ENCODE measurements at places on chromosomes 7 and 10.
A peak's percentile ranks its signal among the peaks of the same experiment; 100 is the strongest.

GRCh38 chr10:17025444-17026295 lies 103.9 kb downstream of the CUBN start:
- DNase-seq, result peak; percentile 23

GRCh38 chr10:43983856-43984271 lies 335.2 kb upstream of the ZNF32 start:
- no peak for DNase-seq

DNA sequence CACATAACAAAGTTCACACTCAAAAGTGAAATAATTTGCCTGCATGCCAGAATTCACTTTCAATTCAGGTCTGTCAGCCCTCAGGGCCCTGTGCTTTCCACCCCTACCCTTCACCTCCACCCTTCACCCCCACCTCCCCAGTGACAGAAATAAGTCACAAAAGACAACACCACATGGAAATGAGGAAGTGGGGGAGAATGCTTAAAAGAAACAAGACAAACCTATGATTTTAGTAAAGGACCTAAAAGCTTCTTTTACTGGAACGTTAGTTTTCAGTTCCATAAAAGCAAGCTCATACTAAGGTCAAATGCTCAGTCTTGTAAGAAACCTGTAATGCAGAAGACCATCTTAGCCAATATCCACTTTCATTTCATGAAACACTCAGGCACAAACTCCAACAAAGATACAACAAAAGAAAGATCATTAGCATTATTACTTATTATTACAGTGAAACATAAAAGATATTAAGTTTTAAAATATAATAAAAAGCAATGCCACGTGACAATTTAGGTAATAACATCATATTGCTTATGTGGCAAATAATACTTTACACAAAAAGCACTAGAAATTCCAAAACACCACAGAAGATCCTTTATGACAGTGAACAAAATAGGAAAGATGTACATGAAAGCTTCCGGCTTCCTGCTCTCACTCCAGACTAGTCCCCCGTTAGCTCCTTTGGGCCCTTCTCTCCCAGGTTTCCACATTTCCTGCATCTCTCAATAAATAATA lies 112.1 kb downstream of the LMBR1 start:
- DNase-seq, result no peak

DNA sequence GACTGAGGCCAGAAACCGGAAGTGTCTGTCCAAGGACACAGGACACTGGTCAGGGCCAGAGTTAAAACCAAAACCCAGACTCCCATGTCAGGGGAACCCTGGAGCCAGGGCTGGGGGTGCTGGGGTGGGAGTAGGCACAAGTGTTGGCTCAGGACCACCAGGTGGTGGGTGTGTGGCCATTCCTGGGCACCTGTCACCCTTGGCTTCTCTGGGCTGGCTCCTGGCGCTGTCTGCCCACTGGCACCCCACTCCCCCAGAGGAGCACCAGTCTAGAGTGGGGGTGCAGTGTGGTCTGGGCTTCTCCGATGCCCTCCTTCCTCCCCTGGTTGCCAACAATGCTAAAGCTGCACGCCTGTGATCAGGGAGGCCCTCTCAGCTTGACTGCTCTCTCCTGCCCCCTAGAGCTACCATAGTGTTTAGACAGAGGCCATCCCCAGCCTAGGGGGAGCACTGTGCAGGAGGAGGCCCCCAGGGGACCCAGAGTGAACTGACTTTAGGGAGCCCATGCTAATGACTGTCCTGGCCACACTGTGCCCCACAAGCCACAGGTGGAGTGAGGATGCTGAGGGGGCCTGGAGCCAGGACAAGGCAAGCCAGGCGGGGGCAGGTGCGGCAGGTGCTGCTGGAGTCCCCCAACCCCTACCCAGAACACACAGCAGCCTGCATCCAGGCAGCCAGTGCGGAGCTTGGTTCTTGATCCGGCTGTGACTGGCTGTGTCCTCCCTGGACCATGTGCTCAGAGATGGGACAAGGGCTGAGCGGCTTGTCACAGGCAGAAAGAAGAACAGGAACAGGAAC lies 11.0 kb downstream of the RASGEF1A start:
- DNase-seq, result no peak

DNA sequence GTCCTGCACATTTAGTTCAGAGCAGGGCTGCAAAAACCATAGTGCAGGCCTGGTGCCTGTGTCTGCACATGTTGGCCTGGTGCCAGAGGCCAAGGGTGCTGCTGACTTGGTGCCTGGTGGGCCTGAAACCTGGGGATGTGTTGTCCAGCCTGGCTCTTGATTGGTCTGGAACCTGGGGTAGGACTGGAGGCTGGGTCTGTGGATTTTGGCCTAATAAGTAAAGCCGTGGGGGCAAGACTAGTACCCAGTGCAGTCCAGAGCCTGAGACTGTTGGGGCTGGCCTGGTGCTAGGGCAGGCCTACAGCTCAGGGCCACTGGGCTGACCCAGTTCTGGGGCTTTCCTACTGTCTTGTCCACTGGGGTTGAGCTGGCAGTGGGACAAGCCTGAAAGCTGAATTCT lies 817.9 kb downstream of the DNAJB9 start:
- DNase-seq, result no peak

DNA sequence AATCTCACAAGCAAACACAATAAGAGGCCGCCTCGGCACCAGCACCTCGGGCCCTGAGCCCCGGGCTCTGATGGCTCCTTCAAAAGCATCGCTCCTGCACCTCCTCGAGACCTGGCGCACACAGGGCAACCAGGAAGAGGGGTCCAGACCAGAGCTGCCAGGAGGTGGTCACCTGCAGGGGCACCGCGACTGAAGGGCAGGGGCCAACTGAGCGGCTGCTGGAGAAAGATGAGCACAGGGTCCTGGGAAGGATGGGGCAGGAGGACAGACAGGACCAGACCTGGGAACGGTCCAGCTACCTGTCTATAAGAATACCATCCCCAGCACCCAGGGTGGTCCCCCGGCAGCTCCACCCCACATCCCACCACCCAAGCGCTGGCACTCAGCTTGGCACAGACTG lies 20.8 kb downstream of the MAD1L1 start:
- DNase-seq, result no peak

GRCh38 chr7:33979807-33980355 lies 74.5 kb downstream of the BMPER start:
- no peak for DNase-seq

DNA sequence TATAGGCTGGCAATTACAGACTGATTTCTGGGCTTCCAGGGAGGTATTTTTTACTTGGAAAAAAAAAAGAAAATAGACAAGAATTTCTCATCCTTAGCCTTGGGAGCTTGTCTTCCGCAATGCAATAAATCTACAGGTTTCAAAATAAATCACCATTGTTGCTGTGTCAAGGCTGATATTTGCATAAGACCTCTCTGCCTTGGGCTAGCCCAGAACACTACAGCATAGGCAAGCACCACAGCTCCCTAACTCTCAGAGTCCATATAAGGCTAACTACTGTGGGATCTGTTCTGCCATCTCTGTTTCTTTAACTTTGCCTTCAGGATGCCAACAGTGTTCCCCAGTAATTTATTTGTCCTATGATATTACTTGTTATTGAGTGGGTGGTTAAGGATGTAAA lies 64.4 kb downstream of the ZWINT start:
- DNase-seq, result no peak

GRCh38 chr10:133058331-133059092 lies 29.2 kb upstream of the ADGRA1 start:
- DNase-seq, result no peak

DNA sequence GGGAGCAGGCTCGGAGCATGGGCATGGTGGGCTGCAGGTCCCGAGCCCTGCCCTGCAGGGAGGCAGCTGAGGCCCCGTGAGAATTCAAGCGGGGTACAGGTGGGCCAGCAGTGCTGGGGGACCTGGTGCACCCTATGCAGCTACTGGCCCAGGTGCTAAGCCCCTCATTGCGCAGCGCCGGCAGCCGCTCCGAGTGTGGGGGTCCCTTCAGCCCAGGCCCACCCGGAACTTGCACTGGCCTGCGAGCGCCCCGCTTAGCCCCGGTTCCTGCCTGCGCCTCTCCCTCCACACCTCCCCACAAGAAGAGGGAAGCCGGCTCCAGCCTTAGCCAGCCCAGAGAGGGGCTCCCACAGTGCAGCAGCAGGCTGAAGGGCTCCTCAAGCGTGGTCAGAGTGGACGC lies 250.7 kb downstream of the CRPPA start:
- no peak for DNase-seq

- no peak for DNase-seq
Measured at GRCh38 chr7:74441801-74442200, 11.9 kb upstream of the GTF2IRD1 start.

DNA sequence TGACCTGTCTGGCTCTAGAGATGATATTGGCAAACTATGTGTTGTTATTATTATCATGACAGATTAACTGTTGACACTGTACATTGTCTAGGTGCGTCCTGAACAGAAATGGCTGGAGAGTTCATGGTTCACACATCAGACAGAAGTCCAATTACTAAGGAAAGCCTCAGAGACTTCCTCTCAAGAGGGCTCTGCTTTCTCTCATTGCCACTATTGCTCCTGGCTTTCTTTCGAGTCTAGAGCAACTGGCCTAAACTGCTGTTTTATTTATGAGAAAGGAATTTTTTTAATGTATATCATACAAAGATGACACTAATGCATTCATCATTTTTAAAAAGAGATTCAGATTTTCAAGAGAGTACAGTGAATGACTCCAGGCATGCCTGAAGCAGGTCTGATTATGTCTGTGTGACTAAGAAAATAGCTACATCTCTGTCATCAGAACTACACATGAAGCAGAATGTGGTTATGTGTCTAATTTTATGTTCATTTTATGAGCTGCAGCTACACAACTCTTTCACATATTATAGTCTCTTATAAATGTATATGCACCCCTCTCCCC lies 30.4 kb downstream of the NRCAM start:
- DNase-seq, result no peak

- no peak for DNase-seq
Measured at GRCh38 chr10:5479481-5480161, 19.7 kb downstream of the CALML5 start.

GRCh38 chr7:156759579-156760202 lies 119.1 kb downstream of the RNF32 start:
- DNase-seq, result no peak

GRCh38 chr7:64867863-64868440 lies 35.1 kb upstream of the ZNF273 start:
- no peak for DNase-seq

GRCh38 chr7:86785641-86786040 lies 141.9 kb downstream of the GRM3 start:
- no peak for DNase-seq

GRCh38 chr7:143245123-143245522 lies 18.1 kb upstream of the GSTK1 start:
- no peak for DNase-seq

DNA sequence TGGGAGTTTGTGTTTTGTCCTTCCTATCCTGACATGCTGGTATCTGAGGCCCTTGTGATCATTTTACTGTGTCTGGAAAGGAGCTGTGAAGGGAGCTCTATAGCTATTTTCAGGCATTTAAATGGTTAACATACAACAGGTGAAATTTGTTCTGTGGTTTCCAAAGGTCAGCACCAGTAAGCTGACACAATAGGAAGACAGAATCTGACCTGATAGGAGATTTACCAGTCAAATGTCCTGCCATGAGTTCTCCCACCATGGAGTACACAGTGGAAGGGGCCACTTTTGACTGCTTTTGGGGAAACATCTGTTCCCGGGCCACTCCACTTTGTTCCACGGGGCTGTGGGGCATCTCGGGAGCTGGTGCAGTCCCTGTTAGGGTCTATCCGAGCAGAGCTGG lies 17.6 kb downstream of the FKBP6 start:
- DNase-seq, result no peak

DNA sequence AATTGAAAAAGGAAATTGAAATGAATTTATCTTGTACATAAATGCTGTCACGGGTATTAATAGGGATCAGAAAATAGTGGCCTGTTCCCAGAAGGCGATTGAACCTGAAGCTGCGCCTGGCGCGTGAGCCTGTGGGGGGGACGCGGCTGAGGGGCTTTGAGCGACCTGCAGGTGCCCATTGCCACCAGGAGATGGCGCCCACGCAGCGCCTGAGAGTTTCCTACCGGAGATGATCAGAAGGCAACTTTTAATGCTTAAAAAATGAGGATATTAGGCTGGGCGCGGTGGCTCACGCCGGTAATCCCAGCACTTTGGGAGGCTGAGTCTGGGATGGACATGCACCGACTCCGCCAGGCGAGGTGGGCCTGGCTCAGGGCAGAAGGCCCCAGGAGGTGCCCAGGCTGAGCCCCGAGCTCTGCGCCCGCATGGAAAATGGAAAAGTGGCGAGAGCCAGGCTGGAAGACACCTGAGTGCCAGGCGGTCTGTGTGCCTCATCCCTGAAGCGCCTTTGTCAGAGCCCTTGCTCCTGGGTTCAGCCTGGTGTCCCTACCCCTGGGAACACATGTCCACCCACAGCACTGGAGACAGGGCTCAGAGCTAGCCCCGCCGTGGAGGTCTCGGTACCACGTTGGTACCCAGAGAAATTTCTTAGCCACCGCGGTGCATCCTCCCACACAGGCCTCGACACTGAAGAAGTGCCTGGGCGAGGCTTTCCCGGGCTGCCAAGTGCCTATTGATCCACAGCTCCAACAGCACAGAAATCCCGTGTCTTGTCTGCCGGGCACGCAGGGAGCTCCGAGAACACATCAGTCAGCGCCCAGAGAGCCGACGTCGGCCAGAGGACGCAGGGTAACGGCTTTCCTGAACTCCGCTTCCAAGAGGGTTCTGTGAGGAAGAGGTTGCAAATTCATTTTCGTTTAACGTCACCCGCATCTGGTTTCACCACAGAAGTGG lies 117.4 kb downstream of the INPP5A start:
- peak; percentile 31 for DNase-seq

- no peak for DNase-seq
Measured at GRCh38 chr10:18229826-18230225, 89.6 kb downstream of the CACNB2 start.

GRCh38 chr10:114286921-114287320 lies 47.9 kb downstream of the VWA2 start:
- DNase-seq, result no peak

DNA sequence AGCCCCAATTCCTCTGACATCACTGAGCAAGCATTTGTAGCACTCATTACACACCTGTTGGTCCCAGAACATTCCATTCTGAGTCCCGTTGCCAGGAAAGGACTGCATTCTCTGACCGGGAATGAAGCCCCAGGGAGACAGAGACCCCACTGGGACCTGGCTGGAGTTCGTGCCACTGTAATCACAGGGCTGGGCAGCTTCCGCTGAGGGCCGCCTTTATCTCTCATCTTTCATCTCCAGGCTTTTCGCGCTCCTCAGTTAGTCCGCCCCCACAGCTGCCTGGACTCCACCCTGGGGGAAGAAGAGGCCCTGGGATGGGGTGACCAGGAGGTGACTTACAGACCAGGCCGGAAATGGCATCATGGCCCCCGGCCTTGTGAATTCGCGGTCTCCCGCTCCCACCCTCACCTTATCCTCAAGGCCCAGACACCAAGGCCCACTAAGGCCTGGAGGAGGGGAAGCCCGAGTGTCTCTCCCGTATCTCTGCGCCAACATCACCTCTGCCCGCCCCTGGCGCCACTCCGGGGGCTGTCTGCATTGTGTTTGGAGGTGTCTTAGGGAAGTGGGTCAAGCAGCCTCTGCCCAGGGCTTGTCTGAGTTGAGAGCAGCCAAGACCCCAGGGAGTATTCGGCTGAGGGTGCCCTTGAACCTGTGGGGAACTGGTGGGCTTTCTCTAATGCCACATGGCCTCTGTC lies 75.4 kb downstream of the PROSER2 start:
- DNase-seq, result no peak
